WERI-Rb-1 (cell line): ENCODE measurements at places on chromosomes 1 and 21.

DNA sequence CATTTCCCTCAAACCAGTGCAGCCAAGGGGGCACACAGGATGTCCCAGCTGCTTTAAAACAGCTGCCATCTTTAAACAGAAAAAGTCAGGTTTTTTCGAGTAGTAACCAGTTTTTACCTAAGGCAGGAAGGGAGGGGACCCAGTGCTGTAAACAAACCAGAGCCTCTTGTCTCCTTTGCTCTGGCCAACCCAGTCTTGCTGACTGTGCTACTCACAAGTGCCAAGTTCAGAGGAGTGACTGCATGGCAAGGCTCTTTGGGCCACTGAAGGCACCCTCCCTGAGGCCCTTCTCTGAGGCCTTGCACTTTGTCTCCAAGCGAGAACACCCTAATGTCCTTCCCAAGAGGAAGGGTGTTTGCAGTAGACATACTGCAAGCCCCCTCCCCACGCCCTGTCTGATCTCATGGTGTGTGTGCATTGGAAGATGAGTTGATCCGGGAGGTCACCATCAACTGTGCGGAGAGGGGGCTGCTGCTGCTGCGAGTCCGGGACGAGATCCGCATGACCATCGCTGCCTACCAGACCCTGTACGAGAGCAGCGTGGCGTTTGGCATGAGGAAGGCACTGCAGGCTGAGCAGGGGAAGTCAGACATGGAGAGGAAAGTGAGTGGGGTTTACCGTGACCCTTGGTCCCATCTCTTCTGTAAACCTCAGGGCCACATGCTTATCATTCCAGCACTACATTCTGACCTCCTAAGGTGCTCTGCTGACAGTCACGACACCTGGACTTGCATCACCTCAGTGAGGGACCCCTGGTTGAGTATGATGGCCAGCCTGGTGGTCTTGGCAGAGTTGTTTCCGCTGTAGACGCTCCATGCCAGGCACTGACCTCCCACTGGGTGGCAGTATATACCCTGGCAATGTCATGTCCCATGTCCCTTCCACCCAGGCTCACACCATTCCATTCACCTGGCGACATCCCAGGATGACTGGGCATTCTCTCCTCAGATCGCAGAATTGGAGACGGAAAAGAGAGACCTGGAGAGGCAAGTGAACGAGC, 4.7 kb downstream of the DNALI1 start:
- peak; percentile 42 for DNase-seq

DNA sequence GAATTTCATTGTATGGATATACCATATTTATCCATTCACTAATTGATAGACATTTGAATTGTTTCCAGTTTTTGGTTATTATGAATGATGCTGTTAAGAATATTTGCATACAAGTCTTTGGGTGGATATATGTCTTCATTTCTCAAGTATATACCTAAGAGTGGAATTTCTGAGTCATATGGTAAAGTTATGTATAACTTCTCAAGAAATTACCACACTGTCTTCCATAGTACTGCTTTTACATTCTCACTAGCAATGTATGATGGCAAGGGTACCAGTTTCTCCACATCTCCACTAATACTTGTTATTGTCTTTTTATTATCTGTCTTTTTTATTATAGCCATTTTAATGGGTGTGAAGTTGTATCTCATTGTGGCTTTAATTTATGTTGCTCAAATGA, 74.6 kb upstream of the TENT5C start:
- DNase-seq: no peak

- no peak for DNase-seq
Measured at GRCh38 chr1:222168621-222169020, 379.3 kb downstream of the HHIPL2 start.

DNA sequence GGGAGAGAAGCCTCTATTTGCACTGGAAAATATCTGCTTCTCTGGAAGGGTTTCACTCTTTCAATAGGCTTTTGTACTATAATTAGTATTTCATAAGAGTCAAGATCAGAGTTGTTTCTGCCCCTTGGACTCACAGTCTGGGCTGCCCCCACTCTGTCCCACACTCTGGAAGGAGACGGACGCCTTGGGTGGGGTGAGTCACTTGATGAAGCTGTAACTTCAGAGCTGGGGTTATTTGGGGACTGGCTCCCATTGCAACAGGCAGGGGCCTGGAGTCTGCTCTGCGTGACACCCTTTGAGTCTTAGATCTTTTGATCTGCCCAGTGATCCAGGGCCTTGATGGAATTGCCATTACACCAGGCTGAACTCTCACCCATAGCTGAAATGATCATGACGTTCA, 4.0 kb upstream of the KCNA10 start:
- DNase-seq: no peak

- DNase-seq: no peak
Measured at GRCh38 chr1:67839826-67840225, 6.6 kb upstream of the GNG12 start.

DNA sequence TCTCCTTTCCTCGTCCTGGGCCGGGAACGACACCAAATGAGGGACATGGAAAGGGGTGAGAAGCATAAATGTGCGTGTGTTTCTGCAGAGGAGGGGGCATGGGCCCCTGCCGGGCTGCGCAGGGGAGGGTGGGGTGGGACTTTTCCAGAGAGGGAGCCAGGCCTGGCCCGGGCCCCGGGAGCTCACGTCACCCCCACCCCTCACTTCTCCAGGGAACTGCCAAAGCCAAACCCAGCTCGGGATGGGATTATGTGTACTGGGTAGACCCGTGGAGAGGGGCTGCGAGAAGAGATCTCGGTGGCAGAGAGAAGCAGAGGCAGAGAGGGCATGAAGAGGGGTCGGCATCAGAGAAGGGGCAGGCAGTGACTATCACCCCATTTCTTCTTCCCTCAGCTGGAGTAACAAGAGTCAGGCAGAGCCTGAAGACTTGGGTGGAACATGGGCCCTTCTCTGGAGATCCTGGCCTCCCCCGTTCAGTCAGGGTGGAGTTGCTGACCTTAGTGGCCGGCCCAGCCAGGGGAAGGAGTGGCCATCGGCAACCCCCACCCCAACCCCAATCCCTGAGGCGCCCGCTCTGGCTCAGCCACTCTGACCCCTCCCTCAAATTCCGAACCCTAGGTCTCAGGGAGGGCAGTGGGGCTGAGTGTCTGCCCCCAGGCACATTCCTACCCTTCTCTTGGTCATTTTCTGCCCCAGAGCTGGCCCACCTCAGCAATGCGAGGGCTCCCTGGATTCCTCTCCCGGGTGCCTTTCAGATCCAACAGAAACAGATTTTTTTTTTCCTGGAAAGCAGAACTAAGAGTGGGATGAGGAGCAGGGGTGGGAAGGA, 1.2 kb downstream of the ADAMTSL4 start:
- no peak for DNase-seq

DNA sequence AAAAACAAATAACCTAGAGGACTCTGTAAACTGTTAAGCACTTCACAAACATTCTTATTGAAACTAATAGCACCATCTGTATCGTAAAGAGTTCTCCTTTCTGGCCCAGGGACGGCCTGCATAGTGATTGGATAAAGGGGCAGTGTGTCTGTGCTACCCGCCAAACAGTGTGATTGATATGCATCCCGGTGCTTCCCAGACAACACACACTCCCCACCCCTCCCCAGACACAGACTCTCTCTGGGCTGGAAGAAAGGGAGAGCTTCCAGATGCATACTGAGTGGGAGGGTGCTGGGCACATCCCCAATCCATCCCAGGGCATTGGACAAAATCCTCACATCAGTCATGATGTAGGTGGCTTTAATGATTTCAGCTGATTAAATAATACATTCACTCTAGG, 3.7 kb downstream of the HSD11B1 start:
- no peak for DNase-seq

DNA sequence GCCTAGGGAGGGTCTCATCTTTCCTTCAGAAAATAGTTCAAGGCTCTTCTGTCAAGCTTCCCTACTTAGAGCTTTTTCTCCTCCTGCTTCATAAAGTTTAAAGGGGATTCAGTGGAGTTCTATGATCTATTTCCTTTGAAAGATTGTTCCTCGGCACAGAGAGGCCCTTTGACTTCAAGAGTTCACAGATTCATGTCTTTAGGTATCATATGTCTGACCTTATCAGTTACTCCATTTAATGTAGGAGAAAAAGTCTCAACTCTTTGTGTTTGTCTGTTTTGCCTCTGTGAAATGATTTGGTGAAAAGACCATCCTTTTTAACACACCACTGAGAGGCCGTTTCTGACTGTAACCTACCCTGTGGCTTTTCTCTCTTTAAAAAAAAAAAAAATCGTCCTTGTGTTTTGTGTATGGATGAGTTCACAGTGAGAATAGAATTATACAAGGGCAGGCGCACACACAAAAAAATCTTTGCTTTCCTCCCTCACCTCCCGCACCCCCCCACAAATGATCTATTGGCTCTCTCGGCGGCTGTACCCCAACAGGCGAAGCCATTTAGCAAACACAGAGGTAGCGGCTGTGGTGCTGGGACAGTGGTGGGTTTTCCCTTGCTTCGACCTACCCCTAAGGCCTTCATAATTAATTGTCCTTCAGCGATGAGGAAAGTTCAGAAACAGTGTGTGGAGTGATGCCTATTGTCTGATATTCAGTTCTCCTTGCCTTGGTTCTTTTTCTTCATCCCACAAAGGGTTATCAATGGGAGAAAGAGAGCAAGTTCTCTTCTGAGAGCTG, 29.6 kb downstream of the PROX1 start:
- no peak for DNase-seq

DNA sequence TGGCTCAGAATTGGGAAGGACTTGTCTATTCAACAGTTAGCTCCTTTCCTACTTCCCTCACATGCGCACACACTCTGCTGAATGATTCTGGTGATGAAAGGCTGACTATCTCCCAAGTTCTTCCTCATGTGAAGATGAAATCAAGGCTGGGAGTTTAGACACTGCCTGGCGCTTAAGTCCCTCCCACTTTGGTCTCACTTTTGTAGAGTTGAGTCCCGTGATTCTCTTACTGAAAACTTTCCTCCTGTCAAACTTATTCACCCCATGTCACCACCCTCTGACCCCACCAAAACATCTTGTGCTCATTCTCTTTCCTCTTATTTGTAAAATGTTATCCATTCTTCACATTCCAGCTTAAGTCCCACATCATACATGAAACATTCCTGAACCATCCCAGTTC, 8.4 kb upstream of the MRPS6 start:
- DNase-seq: no peak

GRCh38 chr1:154829062-154829461, 41.0 kb downstream of the KCNN3 start:
- DNase-seq: no peak

DNA sequence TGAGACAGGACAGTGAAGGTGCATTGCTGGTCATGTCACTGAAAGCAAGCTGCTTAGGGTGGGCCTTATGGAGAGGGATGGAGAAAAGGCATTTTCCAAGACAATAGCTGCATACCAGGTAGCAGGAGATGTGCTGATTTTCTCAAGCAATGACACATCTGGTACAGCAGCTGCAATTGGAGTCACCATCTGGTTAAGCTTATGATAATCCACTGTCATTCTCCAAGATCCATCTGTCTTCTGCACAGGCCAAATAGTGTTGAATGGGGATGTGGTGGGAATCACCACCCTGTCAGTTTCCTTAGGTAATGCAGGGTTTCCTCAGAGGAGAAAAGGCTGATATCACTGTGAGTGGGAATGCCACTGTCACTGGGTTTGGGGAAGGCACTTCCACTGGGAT, 54.6 kb downstream of the ADSS2 start:
- no peak for DNase-seq

GRCh38 chr1:151024540-151025146, 11.7 kb upstream of the BNIPL start:
- peak; percentile 97 for DNase-seq

GRCh38 chr1:206498685-206499084, 8.6 kb upstream of the RASSF5 start:
- DNase-seq: no peak

- DNase-seq: no peak
Measured at GRCh38 chr1:28241638-28242241, 5.8 kb downstream of the ATP5IF1 start.

- DNase-seq: no peak
Measured at GRCh38 chr1:53927376-53927881, 18.1 kb downstream of the IFT25 start.

GRCh38 chr1:117556976-117557375, 48.9 kb upstream of the TENT5C start:
- no peak for DNase-seq

DNA sequence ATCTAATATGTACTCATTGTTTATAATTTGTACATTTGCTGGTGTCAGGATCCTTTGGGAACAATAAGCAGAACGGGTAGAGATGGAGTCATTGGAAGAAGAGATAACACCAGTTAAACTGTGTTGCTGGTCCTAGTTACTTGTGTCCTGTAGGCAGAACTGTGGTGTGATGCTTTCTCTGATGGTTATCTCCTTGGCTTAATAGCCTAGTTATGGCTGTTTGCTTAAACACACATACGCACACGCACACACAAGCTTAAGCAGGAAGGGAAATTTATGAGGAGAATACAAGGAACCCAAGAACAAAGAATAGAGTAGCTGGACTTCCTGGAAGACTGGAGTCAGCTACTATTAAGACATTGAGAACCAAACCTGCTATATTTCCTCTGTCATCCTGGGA, 5.7 kb upstream of the PKN2 start:
- DNase-seq: no peak

GRCh38 chr21:38448671-38449385, 49.4 kb downstream of the ERG start:
- DNase-seq: peak; percentile 85

GRCh38 chr21:42429856-42430255, 26.2 kb downstream of the UBASH3A start:
- no peak for DNase-seq

GRCh38 chr21:33360881-33361602, 36.3 kb downstream of the IFNAR1 start:
- DNase-seq: peak; percentile 88

DNA sequence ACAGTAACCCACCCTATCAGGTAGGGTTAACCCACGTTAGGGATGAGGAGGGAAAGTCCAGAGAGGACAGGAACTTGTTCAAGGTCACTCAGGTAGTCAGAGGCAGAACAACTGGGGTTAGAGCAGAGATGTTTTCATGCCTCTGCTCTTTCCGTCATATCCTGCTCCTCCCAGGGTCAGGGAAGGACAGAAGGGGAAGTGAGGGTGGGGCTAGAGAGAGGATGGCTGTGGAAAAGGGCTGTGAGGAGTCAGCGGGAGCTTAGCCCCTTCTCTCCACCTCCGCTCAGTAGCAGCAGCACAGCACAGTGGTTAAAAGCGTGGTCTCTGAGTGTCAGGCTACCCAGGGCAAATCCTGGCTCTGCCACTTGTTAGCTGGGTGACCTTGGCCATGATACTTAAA, 36.5 kb downstream of the DDX20 start:
- no peak for DNase-seq

- peak; percentile 61 for DNase-seq
Measured at GRCh38 chr1:147080006-147080661, 92.1 kb downstream of the PRKAB2 start.

GRCh38 chr1:146021622-146022402, at the start of gene HJV:
HJV (minus strand) TSS chr1:146021735; CDS start chr1:146020231, 1,504 bp downstream.
- no peak for DNase-seq
